ENCODE measurements at places on chromosomes 3 and 15.
A peak's percentile ranks its signal among the peaks of the same experiment; 100 is the strongest.

GRCh38 chr3:48938156-48938555 is 19.5 kb downstream of the ARIH2 start:
- no peak for DNase-seq

GRCh38 chr3:38353151-38353550 is 6.6 kb downstream of the XYLB start:
- no peak for DNase-seq

GRCh38 chr3:101091489-101091888 is 98.3 kb upstream of the ABI3BP start:
- no peak for DNase-seq

GRCh38 chr15:43085921-43086320 is 19.9 kb downstream of the UBR1 start:
- DNase-seq: no peak

GRCh38 chr15:85494048-85494777 is 113.8 kb downstream of the AKAP13 start:
- peak; percentile 50 for DNase-seq

GRCh38 chr3:54358969-54359694 is 236.8 kb downstream of the CACNA2D3 start:
- DNase-seq: no peak

GRCh38 chr3:160486459-160486869 is 36.9 kb upstream of the TRIM59 start:
- peak; percentile 27 for DNase-seq

DNA sequence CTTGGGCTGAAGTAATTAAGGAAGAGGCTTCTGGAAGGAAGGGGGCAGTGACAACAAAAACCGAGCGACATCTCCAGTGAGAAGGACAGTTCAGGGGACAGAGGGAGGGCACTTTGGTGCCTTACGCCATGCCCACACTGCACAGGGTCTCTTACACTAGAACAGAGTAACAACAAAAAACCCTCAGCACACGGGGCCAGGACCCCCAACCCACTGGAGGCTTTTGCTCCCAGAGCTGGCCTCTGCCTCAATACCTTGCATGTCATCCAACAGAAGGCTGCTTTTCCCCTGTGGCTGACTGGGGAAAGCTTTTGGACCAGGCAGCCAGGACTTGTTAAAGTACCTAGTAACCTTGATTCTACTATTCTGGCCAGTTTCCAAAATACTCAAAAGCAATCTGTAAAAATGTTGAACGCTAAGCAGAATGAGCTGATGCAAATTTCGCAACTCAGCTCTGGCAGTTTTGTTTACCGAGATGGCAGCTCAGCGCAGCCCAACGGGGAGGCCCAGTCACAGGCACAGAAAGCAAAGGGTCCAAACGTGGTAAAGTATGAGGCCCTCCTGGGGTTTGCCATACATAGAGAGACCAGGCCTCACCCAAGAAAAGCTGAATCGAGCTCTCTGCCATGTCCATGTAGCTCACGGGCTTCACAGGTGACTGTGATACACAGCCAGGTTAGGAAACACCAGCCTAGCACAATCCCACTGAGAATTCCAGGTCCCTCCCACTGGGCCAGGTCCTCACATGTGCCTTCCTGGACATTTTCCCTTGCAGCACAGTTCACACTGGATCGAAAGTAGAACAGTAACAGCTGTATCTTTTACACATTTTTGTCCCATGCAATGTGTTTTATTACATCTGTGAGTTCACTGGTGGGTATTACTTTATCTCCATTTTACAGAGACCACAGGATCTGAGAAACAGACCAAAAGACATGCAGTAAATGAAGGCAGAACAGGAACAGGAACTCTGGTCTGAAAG is 6.0 kb downstream of the CHCHD4 start:
- DNase-seq: no peak

- DNase-seq: no peak
Measured at GRCh38 chr3:72846166-72846565, 2.1 kb downstream of the SHQ1 start.

GRCh38 chr3:72338942-72339669 is 509.1 kb downstream of the SHQ1 start:
- DNase-seq: peak; percentile 85

DNA sequence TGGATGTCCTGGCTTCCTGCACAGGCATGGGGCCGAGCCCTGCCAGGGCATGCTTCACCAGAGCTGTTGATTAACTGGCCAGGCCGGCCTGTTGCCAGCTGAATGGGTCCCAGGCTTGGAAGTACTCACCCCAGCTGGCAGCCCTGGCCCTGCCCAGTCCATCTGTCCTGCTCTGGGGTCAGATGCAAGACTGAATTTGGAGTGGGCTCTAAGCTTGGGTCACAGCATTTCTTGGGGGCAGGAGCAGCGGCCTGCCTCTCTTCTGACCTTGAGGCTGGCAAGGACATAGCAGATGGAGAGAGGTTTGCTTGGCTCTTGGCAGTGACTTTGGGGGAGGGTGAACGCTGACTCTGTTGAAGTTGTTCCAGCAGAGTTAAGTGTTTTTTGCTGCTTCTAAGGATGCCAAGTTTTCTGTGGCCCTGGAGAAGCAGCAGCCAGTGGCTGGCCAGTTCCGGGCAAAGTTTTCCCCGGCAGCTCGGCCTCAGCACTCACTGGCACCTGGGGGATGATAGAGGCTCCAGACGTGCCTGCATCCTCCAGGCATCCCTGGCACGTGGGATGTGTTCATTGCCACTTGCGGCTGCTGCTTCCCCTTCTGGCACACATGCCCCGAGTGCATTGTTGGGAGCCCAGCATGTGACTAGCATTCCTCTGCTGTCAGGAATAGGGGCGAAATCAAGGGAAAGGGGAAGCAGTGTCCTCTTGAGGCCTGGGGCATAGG is 22.9 kb downstream of the PDIA5 start:
- no peak for DNase-seq

DNA sequence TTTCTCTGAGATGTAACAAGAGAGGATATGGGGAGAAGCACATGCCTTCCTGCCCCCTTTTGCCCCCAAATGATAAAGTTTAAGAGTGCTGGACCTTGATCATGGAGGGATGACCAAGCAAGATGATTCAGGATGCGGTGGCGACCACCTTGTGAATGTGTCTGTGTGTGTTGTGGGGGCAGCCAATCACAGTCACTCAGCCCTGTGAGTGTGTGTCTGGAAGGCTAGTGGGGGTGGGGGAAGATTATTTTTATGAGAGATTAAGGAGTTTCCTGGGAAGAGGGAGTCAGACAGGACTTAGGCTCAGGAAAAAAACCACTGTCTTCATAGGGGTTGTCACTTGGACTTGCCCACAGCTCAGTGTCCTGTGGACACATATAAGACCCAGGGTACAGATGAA is 57.8 kb upstream of the KY start:
- no peak for DNase-seq

DNA sequence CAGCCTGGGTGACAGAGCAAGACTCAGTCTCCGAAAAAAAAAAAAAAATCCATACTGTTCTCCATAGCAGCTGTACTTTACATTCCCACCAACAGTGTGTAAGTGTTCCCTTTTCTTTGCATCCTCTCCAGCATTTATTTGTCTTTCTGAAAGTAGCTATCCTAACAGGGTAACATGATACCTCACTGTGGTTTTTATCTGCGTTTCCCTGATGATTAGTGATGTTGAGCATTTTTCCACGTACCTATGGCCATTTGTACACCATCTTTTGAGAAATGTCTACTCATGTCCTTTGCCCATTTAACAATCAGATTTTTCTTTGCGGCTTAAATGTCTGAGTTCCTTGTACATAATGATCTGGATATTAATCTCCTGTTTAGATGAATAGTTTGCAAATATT is 119.3 kb downstream of the RFX7 start:
- DNase-seq: no peak

- DNase-seq: peak; percentile 79
Measured at GRCh38 chr3:36944641-36945270, at the start of gene TRANK1. Gene TRANK1 (minus strand): TSS chr3:36945054. CDS start chr3:36944809, 245 bp downstream.

GRCh38 chr3:197528190-197528589 is 27.6 kb downstream of the BDH1 start:
- DNase-seq: no peak

- no peak for DNase-seq
Measured at GRCh38 chr3:18008706-18009368, 266.4 kb upstream of the TBC1D5 start.

DNA sequence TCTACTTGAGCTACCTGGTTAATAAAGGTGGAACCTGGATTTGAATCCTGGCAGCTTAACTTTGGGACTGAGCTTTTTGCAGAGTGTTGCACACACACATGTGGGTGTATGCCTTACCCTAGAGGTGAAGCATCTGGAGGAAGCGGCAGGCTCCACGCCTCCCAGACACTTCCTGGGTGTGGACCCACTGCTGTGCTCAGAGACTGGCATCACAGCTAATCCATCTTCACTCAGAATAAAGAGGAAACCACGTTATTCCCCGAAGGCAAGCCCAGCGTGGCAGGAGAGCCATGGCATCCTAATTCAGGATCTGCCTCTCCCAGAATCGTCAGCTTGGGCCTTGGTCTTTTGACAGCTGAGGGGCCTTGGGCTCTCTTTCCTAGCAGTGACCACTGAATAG is 25.5 kb downstream of the CCDC13 start:
- DNase-seq: peak; percentile 35

DNA sequence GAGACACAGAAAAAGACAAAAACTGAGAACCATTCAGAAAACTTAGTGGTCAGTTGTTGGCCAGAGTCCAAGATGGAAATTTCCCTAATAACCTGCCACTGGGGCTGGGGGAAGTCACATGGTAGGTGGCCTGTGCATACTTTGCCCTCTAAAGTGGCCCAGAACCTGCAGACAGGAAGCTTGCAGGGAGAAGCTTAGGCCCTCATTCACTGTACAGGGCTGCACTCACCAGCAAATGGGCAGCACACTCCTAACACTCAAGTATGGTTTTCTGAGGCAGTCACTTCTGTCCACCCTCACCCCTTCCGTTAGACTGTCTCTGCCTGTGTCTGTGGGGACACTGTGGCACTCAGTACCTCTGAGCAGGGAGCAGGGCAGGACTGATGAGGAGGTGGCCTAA is 14.5 kb upstream of the RNU6-1 start:
- DNase-seq: no peak

DNA sequence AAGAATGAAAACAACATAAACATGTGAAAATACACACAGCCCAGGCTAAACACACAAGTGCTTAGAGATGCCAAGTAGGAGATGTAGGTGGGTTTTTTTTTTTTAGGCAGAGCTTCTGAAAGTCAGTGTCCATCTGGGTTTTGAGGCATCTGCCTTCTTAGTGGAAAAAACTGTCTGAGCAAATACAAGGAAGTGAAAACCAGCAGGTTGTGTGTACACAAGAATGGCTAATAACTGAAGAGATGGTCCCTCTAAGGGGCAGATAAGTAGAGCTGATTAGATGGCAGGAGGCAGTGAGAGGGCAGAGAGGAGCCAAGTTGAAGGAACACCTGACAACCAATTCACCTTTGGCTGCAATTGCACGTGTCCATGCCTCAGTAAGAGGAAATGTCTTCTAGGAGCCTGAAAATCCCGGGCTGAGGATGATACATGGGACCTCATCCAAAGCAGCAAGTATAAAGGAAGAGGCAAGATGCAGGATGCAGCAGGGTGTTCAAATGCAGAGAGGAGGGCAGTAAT is 34.9 kb downstream of the CYP19A1 start:
- DNase-seq: no peak

GRCh38 chr15:31046759-31047359 is 54.7 kb downstream of the TRPM1 start:
- no peak for DNase-seq

DNA sequence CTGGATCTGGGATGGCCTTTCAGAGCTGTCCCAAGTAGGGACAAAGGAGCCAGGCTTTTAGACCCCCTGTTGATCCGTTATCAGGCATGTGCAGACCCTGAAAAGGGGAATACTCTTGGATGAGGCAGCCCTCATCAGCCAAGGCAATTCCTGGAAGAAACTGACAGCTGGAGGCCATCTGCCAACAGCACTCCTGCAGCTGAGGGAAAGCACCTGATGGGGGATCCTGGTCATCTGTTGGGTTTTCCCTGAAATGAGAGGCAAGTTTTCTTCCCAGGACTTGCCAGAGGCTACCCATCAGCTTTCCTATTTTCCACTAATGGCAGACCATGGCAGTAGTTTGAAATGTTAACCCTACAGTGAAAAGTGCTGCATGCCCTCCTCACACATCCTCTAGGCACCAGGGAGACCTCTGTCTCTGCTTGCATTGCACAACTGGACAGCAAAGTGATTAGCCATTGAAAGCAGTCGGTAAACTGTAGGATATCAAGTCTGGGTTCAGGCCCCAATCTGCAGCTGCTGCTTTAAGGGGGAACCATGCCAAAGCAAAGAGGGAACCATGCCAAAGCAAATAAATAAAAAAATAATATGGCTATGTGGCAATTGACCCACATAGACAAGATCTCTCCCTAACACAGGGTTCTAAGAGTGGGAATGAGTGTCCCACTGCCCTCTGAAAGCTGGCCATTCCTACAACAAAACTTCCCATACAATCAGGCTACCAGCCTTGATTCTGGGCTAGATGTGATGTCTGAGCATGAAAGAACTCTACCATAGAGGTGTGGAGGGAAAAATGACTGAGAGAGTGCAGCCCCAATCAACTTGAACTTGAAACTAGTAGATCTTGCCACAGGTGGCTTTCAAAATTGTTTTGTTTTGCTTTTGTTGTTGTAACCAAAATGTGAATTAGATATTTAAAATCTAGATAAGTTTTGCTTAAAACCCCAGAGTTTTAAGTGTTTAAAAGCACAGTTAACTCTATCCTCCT is 232.0 kb upstream of the STT3B start:
- DNase-seq: no peak

GRCh38 chr15:63107895-63108546 is 13.6 kb upstream of the LACTB start:
- no peak for DNase-seq

DNA sequence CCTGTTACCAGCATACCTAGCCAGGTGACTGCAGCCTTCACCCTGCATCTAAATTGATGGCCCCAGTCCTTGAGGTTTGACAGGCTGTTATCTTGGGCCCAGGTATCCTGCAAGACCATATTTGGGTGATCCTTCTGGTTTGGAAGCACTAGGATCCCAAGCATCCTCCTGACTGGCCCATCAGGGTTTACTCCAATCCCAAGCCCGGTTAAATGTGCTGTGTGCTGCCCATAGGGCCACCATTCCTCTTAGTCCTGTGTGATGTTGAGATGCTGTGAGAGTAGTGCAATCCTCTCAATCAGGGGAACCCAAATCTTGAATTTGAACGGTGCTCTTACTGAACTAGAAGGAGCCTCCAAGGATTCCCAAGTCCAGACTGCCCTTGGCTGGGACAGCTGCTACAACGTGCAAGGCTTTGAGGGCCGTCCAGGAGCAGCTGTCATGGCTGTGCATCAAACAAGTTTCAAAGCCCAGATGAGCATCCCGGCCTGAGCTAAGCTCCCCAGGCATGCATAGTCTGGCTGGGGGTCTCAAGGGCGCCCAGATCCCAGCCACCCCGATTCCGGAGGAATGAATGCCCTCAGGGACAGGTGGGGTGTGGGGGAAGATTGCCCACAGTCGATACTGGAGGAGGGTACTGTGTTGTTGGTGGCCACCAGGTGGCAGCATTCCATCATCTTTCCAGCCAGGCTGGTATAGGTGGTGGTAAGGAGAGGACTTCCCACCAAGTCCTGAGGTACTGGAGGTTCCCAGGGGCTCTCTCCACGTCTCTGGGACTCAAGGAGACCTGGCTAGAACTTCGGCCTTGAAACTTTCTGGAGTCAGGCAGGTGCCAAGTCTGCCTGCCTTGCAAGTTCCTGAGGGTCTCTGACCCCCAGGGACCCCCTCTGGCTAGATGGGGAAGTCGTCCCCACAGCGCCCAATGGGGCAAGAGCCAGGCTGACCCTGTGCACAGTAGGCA is 32.6 kb downstream of the RBM5 start:
- DNase-seq: peak; percentile 61

- DNase-seq: no peak
Measured at GRCh38 chr3:36214460-36214859, 165.8 kb upstream of the STAC start.

Measured in CD14-positive monocyte (primary cell).